ENCODE measurements at places on chromosomes 4 and X.

DNA sequence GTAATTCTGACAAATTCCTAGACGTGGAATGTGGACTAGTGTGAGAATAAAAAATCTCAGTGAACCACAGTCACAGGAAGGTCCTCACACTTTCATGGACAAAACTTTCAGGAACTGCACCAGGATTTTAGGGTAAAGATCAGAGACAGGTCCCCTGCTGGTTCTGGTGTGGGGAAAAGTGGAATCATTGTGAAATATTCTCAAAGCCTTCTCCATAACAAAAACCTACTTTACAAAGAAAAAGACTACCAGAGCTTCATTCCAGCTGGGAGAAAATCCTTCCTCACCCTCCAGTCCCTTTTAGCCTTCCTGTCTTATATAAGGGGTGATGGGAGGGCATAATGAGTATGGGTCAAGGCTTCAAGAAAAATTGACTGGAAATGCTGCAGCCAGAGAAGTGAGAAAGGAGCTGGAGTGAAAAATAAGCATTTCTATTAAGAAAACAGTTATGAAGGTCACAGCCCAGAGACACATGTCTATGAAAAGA is 325.8 kb downstream of the ARAP2 start:
- no peak for DNase-seq

- DNase-seq: peak; percentile 60
Observed at GRCh38 chrX:54807524-54808108, at the start of gene MAGED2. MAGED2 (plus strand) TSS chrX:54807745; CDS start chrX:54809332, 1,587 bp downstream.

DNA sequence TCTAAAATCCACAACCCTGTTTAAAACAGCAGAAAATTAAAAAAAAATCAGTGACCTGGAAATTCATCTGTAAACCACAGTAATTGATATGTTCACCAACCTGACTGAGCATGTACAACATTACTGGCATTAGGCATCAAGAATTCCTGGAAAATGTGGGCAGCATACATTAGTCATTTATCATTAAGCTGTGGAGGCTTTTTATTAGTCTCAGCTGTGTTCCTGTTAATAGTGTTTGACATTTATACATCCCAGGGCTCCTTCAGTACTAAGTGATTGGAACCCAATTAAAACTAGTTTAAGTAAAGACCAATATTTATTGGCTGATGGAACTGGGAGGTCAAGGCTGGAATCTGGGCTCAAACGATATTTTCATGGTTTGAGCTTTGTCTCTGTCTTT is 227.3 kb upstream of the GIMD1 start:
- no peak for DNase-seq

- no peak for DNase-seq
Observed at GRCh38 chrX:23451266-23451665, 116.6 kb downstream of the PTCHD1 start.

DNA sequence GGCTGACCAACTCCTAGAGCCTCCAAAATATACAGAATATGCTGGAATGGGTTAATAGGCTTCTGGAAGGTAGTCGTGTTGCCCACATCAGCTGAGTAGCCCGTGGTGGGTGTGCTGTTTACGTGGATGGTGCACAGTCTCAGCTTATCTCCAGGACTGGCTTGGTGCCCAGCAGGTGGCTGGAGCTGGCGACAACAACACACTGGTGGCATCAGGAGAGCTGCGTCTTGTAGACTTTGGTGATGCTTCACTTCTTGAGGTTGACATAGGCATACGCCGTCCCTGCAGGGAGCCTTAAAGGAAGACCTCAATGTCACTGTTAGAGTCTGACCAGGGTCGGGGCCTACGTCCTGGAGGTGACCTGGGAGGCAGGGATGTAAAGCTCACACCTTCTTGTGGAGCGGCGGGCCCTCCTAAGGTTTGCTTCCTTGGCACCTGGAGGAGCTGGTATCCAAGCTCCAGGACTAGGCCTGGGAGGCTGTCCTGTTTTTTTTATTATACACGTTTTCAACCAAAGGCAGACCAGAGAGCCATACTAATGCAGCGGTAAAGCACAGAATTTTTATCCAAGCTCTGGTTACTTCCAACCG is 26.5 kb upstream of the RBMX start:
- DNase-seq: no peak

DNA sequence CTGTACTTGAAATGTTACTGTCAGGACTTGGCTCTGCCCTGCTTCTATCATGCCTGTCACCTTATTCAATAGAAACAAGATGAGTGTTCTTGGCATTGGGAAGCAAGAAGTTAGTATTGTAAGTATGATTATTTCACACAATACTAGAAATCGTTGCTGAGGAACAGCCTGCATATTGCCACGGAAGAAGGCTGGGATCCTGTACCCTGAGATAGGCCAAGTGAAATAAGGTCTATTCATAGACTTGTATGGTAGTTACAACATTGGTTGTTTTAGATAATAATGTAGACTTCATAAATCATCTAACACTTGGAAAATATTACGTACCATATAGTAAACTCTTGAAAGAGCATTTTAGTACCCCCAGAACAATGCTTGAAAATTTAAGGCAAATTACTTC is 215.9 kb downstream of the DMD start:
- DNase-seq: no peak

DNA sequence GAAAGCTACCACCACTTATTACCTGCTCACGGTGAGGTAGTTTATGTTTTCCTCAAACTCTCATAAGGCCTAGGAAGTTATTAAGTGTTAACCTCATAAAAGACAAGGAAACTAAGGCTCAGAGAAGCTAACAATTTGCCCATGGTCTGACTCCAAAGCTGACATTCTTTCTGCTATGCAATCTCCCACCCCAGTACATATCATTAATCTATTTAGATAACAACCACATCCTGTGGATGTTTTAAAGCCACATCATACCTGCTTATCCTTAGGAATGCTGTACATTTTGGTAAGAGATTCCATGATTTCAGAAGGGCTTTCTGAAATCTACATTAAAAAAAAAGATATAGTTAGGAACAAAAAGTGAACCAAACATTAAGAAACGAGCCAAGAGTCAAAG is 55.4 kb downstream of the HUWE1 start:
- DNase-seq: no peak

- peak; percentile 77 for DNase-seq
Observed at GRCh38 chrX:135740681-135741149, 27.3 kb downstream of the CT45A1 start.

DNA sequence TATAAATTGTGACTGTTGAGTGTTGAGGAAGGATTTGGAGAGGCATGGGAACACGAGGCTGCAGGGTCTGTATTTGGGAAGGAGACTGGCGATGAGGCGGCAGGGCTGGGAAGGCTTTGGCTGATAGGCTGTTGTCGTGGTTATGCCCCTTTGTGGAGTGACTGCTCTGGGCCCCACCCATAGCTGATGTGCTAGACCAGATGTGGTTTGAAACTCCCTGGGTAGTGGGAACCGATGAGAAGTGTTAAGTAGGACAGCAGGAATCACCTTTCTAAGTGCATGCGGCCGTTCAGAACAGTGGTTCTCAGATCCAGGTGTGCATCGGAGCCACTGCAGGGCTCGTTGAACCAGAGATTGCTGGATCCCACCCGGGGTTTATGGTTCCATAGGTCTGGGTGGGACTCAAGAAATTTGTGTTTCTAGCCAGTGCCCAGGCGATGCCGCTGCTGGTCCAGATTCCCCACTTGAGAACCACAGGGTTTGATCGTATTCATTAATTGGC is 42.3 kb downstream of the TBC1D14 start:
- no peak for DNase-seq

DNA sequence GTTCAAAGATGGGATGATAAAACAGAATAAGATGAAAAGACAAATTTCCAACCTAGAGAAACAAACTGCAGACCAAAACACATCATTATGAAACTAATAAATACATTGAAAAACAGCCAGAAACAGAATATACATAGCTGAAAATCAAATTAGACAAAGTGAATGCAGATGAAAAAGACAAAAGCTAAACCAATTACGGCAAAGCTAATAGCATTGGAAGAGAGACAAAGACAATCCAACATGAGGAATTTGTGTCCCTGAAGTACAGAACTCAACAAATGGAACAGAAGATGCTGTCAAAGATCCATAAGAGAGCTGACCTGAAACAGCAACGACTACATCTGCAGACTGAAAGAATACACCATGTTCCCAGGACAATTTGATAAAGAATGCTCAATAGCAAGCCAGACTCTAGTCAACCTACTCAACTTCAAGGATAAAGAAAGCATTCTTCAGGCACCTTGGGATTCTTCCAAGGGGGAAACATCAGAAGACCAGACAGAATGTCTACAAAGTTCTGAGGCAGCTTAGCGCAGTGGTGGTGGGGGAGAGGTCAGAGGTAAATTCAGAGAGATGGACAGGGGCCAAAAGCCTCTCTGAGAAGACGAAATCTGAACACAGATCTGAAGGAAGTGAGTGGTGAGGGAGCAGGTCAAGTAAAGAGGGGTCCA is 27.4 kb upstream of the IRAK1 start:
- DNase-seq: peak; percentile 19

DNA sequence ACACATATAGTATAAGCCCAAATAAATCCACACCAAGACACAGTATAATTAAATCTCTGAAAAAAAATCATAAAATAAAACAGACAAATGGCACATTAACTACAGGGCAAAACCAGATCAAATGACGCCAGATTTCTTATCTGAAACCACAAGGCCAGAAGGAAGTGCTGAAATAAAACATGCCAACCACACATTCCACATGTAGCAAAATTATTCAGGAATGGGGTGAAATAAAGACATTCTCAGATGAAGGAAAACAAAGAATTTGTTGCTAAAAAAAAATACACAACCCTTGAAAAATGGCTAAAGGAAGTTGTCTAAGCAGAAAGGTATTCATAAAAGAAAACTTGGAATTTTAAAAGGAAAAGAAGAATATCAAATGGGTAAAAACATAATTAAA is 4.5 kb upstream of the DCAF12L1 start:
- no peak for DNase-seq

DNA sequence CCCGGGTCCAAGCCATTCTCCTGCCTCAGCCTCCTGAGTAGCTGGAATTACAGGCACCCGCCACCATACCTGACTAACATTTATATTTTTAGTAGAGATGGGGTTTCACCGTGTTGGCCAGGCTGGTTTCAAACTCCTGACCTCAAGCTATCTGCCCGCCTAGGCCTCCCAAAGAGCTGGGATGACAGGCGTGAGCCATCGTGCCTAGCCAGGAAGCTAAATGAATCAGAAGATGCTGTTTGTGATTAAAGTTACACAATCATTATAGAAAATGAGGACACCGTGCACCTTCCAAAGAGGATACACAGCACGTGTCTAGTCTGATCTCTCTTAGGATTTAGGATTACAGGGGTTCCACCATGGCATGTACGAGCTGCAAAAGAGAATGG is 99.6 kb downstream of the DHRSX start:
- no peak for DNase-seq

DNA sequence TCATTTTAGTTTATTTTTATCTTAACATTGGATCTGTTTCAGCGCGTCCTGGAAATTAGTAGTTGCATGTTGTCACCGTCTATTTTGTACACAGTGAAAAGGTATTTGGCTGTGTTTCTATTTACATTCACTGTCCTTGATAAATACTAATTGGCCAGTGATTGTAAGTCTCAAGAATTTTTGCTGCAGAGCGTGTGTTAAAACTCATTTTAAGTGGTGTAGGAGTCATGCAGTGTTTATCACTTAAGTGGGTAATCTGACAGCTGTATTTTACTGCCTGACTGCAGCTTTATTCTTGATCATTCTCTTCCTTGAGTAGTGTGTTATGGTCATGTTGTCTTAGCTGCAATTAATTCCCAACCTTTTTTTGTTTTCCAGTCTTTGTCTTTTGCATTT is 9.8 kb downstream of the GUCY1A1 start:
- no peak for DNase-seq

GRCh38 chr4:143609492-143609891 is 91.0 kb downstream of the FREM3 start:
- no peak for DNase-seq

- no peak for DNase-seq
Observed at GRCh38 chr4:156195914-156196313, 242.2 kb upstream of the CTSO start.

GRCh38 chrX:119654112-119654531 is 38.8 kb downstream of the SEPTIN6 start:
- DNase-seq: no peak

- DNase-seq: no peak
Observed at GRCh38 chrX:2489446-2490445, 11.0 kb downstream of the DHRSX start.

- no peak for DNase-seq
Observed at GRCh38 chrX:134895805-134896581, 94.8 kb upstream of the SMIM10 start.

DNA sequence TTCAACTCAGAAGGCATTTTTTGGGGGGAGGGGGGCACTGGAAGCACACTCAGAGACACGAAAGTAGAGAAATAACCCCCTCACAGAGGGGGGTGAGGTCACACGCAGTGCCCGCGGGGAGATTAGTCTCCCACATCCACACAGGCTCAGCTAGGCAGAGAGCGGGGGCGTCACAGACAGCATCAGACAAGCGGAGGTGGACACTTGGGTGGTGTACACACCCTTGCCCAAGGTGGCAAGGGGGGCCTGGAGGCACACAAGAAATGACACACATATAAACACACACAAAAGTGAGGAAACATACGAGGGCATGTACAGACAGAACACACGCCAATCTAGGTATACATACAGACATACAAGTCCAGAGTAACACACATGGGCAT is 637 bp upstream of the SYN1 start:
- no peak for DNase-seq

DNA sequence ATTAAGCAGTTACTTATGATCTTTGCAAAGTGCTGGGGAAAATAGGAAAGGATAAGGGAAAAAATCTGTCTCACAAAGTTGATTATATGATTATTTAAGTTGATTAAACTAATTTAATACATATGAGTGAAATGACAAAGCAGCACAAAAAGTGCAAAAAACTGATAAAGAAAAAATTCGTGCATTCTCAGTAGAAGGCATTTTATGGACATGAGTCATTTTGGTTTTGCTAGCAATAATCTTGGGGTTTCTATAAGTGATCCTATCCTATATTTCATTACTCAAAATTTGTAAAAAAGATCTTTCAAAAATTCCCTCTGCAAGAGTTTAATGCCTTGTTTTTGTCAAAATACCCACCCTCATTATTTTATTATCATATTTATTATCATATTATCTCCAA is 224.2 kb upstream of the ANXA10 start:
- no peak for DNase-seq

DNA sequence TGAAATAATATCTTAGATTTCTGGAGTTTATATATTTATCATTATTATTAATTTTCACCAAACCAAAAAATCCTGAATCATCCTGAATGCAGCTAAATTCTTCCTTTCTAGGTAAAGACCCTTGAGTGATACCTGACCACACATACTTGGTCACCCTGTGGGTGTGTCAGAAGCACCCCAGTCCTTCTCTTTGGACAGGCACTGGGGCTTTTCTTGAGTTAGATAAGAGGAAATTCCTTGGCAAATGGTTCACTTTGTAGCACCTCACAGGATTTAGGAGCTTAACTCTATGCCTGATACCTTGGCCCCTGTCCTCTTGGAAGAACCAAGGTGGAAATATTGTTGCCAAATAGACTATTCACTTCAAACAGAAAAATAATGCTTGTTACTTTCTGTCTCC is 69.6 kb upstream of the PNPLA4 start:
- DNase-seq: no peak

- no peak for DNase-seq
Observed at GRCh38 chr4:87962398-87963146, 12.9 kb upstream of the SPP1 start.

- peak; percentile 44 for DNase-seq
Observed at GRCh38 chr4:88522702-88523324, 763 bp downstream of the PYURF start.
